Inflammatory macrophage (primary cell): ENCODE measurements at places on chromosomes 4 and X.

DNA sequence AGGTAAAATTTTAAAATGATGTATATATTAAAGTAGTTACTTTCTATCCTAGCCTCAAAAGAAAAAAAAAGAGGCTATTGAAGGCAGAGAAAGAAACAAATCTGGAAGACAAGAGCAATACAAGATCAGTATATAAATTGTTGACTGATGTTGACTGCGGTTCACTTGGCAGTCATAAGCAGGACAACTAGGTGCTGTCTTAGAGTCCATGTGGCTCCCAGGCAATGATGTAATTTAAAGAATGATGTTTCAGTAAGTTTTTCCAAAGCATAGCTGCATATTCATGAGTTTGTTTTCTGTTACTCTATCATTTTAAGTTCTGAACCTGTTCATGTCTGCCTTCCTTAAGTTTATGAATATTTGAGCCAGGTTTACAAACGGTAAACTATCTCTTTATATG lies 630.2 kb downstream of the FAT4 start:
- DNase-seq: no peak

DNA sequence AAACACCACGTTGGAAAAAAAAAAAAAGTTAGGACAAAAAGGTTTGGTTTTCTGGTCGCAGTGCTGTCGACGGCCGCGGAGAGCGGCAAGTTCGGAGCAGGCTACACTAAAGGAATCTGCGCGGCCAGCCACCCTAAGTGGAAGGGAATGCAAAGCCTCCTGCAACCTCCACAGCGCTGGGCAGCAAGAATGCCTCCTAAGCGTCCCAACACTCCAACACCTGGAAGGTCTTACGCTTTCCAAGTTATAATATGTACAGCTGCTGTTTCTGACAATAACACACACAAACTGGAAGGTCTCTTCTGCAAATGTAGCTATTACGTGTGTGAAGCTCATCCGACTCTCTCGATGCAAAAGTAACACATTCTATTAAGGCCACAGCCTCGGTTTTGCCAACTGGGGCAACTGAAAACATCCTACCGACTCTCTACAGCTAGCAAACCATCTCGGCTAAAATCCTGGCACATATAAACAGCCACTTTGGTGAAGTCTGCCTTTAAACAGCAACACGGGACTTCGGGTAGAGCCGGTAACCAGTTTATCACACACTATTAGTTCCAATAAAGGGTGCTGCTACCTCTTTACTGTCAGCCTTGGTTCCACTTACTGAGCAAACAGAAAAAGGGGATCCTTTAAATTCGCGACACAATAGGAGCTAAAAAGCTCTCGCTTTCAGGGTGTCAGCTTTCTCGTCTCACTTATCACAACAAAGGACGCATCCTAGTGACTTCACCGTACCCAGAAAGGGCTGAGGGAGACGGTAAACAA lies 895 bp downstream of the SMIM14 start:
- DNase-seq: peak; percentile 64

DNA sequence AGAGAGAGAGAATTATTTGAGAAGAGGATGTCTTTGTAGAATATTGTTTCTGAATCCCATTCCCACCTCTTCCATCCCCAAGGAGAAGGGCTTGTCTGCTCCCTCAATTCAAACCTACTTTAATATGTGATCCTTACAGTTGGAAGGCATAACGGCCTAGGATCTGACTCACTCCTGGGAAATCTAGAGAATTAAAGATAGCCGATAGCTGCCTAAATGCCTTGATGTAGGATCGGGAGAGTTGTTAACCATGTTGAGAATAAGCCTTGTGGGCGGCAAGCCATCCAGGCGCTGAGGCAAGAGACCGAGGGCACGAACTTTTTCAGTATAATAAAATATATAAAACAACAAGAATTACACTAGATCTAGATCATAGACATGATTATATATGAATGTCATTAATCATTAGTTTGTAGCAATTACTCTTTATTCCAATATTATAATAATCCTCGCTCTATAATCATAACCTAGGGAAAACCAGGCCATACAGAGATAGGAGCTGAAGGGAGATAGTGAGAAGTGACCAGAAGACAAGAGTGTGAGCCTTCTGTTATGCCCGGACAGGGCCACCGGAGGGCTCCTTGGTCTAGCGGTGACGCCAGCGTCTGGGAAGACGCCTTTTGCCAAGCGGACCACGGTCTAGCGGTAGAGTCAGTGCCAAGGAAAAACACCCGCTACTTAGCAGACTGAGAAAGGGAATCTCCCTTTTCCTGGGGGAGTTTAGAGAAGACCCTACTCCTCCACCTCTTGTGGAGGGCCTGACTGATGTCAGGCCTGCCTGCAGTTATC lies 13.5 kb downstream of the EMCN start:
- no peak for DNase-seq

- no peak for DNase-seq
These were observed 231.5 kb upstream of the DIAPH2 start for GRCh38 chrX:96453139-96453538.

- DNase-seq: no peak
These were observed 120.7 kb upstream of the HCCS start for GRCh38 chrX:10990418-10990817.

- DNase-seq: peak; percentile 47
These were observed 37.2 kb downstream of the PCGF3 start for GRCh38 chr4:742742-743311.

- DNase-seq: peak; percentile 2
These were observed 25.1 kb upstream of the CLDN34 start for GRCh38 chrX:9942086-9942485.

DNA sequence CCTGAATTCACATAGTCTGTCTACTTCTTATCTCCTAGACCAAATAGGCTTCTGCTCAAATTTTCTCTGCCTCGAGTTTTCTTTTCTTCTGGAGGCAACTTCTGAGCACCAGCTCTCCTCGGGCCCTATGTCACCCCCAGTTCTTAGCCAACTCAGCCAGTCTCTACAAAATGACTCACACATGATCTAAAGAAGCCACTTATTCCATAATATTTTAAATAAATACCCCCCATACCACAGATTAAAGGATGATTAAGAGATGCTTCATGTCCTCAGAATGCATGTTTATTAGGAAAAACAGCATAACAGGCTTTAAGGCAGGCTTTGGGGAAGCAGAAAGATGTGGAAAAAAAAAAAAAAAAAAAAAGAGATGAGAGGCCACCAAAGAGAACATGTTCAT lies 36.6 kb upstream of the DDX53 start:
- no peak for DNase-seq

GRCh38 chrX:33324099-33324498 lies 112.8 kb upstream of the DMD start:
- DNase-seq: no peak

DNA sequence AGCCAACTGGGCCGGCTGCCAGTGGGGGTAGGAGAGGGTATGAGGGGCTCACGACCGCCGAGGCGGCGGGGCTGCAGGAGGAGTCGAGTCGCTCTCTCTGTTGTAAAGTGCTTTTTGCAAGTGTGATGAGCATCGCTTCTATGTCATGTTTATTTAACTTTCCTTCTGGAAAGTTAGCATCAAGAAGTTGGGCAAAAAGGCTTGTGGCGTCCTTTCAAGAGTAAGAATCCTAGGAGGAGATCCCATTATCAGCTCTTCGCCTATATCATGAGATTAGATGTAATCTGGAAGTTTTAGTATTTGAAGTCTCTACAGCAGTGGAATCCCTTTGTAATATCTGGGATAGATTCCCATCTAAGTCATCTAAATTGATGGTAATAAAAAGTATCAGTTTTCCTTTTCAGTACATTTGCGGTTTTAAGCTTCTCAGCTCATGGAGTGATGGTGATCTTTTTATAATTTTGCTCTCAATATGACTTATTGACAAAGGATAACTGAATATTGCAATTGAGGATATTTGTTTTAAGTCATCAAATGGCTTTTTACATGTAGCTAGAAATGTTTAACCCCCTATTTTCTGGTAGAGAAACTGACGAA lies 1.7 kb downstream of the GALNT7 start:
- no peak for DNase-seq

DNA sequence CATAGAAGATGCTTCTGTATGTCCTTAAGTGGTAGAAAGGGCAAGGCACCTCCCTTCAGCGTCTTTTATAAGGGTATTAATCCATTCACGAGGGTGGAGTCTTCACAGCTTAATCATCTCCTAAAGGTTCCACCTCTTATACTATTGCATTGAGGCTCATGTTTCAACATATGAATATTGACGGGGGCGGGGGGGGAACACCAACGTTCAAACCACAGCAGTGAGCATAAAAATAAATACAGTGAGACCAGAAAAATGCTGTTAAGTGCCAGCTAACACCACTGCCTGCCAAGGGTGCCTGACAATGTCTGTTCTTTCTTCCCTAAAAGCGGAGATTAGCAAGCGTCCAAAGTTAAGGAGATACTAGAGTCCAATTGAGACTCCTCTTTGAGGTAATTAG lies 323.3 kb downstream of the STK32B start:
- DNase-seq: no peak

GRCh38 chr4:64883087-64883807 lies 474.0 kb upstream of the TECRL start:
- no peak for DNase-seq

DNA sequence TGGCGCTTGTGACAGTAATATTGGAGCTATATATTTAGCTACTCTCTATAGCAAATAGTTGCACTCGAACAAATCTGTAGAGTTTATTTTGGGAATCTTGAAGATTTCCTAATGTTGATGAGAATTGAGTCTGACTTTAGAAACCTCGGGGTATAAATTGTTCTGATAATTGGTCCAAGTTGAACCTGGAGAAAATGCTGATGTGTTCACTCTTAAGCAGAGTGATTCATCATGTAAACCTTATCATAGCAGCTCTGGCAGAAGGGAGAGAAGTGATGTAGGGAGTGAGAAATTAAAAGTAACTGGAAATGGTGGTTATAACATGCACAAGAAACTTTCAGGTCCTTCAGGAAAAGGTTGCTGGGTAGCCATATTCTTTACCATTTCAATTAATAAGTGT lies 16.4 kb upstream of the SLC4A4 start:
- DNase-seq: no peak

DNA sequence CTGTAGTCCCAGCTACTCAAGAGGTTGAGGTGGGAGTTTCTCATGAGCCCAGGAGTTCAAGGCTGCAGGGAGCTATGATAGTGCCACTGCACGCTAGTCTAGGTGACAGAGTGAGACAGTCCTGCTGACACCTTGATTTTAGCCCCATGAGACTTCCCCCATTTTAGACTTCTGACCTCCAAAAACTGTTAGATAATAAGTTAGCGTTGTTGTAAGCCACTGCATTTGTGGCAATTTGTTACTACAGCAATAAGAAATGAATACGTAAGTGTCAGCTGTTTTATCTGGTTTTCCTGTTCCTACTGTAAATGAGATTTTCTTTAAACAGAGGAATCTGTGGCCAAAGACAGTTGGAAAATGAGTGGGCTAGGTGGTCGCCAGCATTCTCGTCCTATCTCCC lies 83.9 kb downstream of the ARHGAP10 start:
- peak; percentile 71 for DNase-seq

- no peak for DNase-seq
These were observed 484 bp downstream of the CXCL2 start for GRCh38 chr4:74098427-74098994.

GRCh38 chr4:72340803-72341431 lies 228.1 kb downstream of the ADAMTS3 start:
- DNase-seq: no peak

GRCh38 chrX:124836786-124837185 lies 482.9 kb upstream of the TEX13C start:
- DNase-seq: no peak

GRCh38 chr4:7000421-7001176 lies 42.6 kb upstream of the TADA2B start:
- no peak for DNase-seq

- peak; percentile 42 for DNase-seq
These were observed 79.5 kb downstream of the AFF1 start for GRCh38 chr4:87014284-87014782.

DNA sequence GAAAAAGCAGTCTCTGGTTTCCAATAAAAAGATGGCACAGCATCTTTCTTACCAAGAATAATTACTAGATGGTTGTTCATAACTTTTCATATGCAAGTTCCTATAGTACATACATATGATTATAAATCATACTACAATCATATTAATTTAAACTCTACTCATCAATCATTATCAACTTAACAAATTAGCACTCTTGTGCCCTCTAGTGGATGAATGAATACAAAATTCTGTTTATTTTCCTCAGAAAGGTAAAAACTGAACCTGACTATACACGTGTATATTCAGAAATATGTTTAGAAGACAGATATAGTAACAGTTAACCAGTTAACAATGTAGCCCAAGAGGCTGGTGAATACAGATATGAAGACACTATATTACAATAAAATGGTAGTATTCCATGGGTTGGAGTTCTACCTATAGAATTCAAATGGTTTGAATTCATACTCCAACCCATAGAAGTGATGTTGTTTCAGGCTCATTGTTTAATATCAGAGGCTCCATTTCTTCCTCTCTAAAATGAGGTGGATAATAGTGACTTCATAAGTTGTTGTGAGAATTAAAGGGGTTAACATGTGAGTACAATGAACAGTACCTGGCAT lies 100.0 kb downstream of the ADAMTS3 start:
- DNase-seq: no peak

DNA sequence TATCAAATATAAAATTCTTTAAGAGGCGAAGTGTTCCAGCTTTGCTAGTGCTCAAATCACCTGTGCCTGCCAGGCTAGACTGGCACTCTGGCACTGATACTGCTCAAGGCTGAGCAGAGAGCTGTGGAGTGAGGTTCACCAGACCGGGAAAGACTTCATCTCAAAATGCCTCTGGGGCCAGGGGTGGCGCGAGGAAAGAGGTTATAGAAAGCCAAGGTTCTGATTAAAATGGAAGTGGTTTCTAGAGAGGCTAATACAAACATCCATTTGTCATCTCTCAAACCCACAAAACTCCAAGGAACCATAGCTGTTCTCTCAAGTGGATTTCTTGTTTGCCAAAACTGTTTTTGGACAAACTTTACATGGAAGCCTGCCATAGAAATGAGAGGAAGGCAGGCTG lies 41.5 kb downstream of the F11 start:
- no peak for DNase-seq

- peak; percentile 76 for DNase-seq
These were observed 25.3 kb upstream of the SOD3 start for GRCh38 chr4:24770032-24770584.

DNA sequence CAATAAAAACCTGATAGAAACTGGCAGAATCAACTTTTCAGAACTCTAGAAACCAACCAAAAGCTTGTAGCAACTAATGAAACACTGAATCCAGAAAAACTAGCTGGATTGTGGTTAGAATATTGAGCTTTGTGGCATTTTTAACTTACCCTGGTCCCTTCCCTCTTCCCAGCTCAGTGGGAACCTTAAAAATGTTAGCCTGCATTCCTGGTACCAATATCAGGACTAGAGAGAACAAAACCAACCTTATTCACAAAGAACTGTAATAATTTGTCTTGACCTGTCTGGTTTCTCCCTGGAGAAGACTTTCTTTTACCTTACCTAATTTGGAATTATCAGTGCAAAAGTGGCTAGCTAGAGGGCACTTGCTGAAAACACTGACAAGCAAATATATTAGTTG lies 21.2 kb downstream of the SH3D19 start:
- DNase-seq: no peak

- DNase-seq: no peak
These were observed 42.3 kb downstream of the NXT2 start for GRCh38 chrX:109578916-109579315.
